ENCODE measurements at places on chromosomes 16 and 17.

GRCh38 chr17:45936610-45937009, 42.3 kb downstream of the MAPT start:
- no peak for DNase-seq

DNA sequence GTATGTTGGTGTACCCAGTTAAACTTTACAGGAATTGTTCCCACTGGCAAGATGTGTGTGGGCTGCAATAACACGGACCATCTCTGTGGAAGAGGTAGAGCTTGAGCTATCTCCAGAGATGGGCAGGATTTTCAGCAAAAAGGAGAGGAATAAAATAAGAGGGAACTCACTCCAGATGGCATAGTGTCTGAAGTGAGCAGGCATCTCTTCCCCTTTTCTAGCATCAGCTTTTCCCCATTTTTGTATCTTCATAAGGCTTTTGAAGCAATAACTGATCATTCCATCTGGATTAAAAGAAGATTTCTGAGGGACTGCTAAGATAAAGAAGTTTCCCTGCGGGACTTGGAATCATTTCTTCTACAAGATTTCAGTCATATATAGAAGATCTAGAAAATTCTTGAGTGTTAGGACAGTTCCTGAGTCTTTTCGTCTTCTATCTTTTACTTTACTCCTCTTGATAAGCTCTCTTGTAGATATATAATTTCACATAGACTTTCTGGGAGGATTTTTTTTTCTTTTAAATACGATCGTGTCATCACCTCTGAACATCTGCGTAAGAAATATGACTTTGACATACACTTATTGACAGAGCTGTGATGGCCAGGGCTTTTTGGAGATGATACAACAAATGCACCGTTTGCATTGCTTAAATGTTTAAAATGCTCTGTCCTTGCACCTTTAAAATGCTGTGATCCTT, 2.1 kb downstream of the CPD start:
- DNase-seq = no peak

DNA sequence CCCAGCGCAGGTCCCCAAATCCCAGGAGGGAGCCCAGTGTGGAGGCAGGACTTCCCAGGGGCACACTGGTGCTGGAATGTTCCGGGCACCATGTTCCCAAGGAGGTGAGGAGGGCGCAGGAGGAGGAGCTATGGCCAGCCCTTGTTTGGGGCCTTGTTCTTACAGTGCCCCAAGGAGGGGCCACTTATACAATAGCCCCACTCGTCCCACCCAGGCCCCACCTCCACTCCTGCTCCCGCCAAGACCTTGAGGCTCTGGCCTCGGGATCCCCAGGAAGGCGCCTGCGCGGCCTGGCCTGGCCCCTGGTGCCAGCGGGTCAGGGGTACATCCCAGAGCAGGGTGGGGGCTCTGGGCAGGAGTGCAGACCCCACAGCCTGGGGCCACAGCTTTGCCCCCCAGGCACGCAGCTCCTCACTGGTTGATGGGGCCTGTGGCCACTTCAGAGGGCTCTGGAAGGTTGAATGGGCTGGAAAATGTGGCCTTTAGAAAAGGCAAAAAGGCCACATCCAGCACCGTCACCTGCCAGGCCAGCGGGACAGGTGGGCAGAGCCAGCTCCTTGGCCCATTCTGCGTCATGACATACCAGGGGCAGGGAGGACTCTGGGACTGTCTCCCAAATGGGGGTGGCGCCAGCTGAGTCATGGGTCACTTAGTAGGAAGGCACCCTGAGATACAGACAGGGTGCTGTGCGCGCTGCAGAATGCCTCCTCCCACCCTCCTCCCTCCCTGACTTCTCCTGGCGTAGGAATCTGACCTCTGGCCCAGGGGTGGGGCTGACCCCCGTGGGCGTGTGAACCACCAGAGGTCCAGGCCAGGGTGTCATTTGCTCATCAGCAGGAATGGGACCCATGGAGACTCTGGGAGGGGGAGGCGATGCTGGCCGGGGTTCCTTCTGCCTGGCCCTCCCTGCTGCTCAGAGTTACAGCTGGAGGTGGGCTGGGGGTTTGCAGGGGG, 32.3 kb upstream of the PVALEF start:
- no peak for DNase-seq

DNA sequence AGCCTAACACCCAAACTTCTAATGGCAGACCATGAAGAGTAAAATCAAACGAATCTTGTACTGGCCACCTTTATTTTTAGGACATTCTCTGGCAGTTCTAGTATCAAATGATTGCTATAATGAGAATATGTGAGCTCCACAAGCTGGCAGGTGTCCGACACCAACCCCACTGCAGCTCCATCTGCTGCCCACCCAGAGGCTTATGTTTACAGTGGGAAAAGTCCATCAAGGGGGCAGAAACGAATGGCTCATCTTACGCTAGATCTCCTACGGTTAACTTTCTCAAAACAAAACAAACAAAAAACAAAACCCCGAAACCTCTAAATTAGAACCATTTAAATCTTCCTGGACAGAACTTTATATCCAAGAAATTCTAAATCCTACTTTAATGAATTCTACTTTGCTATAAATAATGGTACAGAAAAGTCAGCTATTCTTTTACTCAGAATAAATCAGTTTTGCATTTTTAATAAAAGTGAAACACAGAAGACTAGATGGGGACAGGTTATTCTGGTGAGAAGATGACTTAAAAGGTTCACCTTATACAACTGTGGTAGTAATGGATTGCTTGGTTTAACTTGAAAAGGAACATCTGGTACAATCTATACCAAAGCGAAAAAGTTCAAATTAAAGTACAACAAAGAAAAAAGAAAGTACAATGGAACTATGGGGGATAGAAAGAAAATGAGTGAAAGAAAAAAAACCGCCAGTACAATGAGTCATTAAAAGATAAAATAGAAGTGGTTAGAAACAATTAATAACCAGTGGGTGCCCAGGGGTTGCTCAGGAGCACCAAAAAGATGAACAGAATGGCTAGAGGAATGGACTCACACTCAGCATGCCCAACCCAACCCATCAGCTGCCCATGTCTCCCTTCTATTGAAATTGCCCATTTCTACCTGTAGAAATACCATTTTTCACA, 40.2 kb downstream of the GRB2 start:
- DNase-seq = no peak

GRCh38 chr16:67169642-67170167, 633 bp upstream of the NOL3 start:
- DNase-seq = no peak

DNA sequence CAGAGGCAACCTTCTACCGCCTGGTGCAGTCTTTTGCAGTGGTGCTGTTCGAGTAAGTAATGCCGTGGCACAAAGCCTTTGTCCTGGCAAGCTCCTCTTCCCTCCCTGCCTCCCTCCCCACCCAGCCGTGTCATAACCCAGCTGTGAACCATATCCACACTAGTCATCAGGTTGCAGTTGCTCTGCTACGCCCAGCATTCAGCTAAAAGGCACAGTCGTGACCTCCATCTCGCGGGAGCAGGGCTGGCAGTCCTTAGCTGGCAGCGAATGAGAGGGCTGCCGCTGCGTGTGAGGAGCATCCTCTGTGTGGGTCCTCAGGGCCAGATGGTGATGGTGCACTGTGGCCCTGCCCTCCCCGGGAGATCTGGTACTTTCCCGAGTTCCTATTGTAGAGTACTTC, 39.3 kb downstream of the CIBAR2 start:
- no peak for DNase-seq

GRCh38 chr16:89507834-89508590, at the start of gene SPG7:
Gene SPG7, plus strand, starts transcription at chr16:89508403. Its CDS starts 15 bp downstream, at chr16:89508418.
- peak; percentile 77 for DNase-seq

DNA sequence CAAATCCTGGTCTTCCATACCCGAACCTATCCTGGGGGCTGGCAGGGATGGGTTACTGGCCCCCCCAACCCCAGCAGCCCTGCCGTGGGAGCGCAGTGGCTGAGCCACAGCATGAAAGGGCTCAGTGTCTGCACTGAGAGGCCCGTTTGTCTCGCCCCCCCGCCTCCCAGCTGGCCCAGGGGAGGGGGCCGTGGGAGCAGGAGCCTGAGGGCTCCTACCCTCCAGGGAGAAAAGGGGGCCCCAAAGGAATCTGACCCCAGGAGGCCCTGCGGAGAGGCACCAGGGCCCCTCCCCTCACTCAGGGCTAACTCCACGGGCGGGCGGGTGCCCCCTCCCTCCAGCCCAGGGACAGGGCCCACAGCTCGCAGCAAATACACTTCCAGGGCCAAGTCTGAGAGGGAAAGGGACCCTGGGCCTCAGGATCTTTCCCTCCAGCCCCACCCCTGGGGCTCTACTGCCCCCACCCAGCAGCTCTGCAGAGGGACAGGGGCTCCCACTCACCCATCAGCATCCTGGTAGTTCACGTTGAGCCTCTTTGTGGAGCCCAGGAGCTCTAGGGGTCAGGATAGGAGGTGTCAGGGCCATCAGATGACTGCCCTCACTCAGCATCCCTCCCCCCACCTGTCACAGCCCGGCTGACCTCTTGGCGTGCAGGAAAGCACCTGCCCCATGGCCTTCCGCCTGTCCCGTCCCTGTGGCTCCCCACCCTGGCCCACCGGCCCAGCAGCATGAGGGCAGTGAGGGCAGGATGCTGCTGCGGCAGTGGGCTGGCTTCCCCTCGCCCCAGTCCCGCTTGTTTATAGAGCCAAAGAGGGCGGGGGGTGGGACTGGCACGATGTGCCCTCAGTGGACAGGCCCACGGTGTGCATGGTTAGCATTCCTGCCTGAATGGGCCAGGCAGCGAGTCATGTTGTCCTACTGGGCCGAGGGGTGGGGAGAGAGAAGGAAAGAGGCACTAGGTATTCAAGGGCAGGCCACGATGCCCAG, 7.3 kb downstream of the CASKIN2 start:
- DNase-seq = peak; percentile 74

DNA sequence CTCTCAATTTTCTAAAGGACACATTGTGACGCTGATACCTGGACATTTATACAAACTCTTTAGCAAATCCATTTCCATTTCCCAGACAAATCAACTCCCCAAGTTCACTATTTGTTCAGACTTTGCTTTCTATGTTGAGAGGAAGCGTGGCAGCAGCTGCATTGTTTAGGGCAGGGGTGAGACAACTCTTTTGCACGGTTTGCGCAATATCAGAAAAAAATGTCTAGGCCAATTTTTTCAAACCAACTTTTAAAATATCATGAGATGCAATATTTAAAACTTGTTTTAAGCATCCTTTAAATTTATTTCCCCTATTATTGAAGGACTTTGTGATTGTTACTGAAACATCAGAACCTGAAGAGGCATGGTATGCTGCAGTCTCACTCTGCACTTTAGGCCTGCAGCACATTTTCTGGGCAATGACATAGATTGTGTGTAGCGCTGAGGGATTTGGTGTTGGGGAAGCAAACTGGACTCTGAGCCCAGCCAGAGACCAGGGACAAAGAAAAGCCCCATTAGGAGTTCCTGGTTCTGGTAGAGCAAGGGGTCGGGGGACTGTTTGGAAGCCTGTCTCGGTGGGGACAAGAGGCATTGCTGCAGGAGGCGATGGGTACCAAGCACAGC, 6.4 kb upstream of the CCDC182 start:
- no peak for DNase-seq

DNA sequence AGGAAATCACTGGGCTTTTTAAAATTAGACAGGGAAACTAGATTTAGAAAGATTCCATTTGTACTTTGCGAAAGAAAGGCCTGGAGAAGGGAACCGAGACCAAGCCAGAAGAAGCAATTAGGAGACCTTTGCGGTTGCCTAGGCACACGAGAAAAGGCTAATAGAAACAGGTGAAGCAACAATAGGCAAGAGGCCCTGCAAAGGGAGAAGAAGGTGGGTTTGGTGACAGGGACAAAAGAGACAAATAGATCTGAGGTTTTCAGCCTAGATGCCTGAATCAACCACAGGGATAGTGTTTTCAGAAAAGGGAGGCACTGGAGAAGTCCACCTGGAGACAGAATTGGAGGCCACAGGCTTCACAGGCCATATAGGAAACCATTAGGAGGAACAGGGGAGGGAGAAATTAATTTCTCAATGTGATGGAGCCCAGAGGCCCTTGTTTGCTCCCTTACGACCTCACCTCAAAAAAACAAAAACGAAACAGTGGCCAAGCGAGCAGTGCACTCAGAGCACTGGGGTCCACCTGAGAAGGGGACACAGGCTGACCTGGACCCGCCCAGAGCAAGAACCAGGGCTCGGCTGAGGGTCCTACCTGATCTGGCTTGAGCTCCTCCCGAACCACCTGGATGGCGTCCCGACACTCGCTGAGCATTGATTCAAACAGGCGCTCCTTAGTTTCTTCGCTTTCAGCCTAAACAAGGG, 22.3 kb downstream of the SRP68 start:
- no peak for DNase-seq

- DNase-seq = no peak
Observed at GRCh38 chr16:56664506-56664905, 3.4 kb downstream of the MT1G start.

All from nucleus accumbens (tissue), 56 donors.